GDM1 (cell line): ENCODE measurements at places on chromosomes 13 and 19.
A peak's percentile ranks its signal among the peaks of the same experiment; 100 is the strongest.

DNA sequence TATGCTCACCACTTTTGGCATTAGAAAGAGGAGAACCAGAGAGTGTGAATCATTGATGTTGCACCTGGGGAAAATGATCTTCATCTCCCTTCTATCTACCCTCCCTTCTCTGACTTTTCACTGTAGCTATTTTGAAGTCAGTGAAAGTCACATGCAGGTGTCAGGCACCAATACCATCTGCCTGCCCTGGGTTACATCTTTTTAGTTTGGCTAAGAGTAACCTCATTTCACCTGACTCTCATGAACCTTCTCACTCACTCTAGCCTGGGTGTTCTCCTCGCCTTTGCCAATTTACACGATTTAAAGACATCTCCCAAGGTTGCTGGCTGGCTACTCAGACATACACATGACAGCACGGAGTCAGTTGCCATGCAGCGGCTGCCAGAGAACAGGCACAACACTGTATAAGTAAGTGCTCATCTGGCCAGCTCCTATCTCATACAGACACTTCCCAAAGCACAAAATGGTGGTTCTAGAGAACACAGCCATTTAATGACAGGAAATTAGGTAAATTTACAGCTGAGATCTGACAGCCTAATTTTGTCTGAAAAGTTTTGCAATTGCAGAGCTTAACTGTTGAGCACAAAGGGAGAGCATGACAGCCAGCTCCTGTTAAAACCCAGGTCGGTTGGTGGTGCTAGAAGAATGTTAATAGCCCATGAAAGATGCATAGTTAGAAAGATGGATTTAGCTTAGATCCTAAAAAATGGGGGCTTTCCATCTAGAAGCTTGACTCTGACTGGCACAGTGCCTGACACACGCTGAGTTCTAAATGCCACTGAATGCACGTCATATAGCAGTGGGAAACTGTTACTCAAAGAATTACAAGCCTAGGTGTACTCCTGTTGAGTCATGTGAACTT, 32.5 kb downstream of the LCP1 start:
- DNase-seq, result no peak

DNA sequence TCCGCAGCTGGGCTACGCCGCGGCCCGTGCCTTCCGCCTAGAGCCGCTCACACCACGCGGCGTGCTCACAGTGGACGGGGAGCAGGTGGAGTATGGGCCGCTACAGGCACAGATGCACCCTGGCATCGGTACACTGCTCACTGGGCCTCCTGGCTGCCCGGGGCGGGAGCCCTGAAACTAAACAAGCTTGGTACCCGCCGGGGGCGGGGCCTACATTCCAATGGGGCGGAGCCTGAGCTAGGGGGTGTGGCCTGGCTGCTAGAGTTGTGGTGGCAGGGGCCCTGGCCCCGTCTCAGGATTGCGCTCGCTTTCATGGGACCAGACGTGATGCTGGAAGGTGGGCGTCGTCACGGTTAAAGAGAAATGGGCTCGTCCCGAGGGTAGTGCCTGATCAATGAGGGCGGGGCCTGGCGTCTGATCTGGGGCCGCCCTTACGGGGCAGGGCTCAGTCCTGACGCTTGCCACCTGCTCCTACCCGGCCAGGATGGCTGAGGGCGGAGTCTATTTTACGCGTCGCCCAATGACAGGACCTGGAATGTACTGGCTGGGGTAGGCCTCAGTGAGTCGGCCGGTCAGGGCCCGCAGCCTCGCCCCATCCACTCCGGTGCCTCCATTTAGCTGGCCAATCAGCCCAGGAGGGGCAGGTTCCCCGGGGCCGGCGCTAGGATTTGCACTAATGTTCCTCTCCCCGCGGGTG, 7.4 kb downstream of the DBP start:
- no peak for DNase-seq

- DNase-seq, result peak; percentile 90
These were observed at the start of gene EID2 for GRCh38 chr19:39539518-39540332. Gene EID2 (minus strand): TSS chr19:39540161. CDS start chr19:39540079, 82 bp downstream.

GRCh38 chr19:38151242-38151641, 72.8 kb downstream of the DPF1 start:
- DNase-seq, result no peak

- DNase-seq, result no peak
These were observed 14.3 kb upstream of the FNDC3A start for GRCh38 chr13:48961379-48961778.

DNA sequence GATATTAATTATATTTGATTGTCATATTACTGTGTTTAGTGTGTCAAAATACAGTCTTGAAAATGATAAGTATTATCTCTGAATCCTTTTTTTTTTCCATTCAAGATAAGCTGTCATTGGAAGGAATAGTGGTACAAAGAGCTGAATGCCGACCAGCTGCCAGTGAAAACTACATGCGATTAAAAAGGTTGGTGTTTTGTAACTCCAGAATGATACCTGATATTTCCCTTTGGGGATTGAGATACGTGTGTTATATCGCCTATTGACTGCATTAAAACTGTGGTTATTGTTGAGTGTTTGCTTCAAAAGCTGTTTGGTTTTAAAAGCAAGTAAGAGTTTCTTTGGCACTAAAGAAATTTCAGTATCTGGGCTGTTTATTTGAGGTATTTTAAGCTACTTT, 6.5 kb upstream of the KCTD4 start:
- no peak for DNase-seq

DNA sequence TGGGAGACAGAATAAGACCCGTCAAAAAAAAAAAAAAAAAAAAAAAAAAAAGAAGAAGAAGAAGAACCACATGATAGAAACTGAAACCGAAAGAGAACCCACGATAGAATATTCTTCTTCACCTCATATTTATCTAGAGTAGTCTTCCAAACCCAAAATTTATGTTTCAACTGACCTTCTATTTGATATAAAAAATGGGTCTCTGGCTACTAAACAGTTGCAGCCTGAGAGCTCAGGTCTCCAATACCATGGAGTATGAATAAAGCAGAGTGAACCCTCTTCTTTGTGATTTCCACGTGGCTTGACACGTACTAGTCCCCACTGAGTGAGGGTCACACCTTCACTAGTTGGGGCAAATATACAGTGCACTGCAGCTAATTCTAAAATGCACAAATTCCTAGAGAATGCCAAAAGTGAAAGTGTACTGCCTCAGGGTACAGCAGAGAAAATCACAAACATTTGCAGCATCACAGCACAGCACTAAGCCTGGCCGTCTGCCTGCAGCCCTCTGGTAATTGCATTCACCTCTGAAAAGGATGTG, 30.8 kb upstream of the RFC3 start:
- peak; percentile 21 for DNase-seq

- DNase-seq, result no peak
These were observed 24.5 kb downstream of the MBNL2 start for GRCh38 chr13:97246596-97247158.

GRCh38 chr13:98851276-98851675, 98.8 kb upstream of the SLC15A1 start:
- no peak for DNase-seq

DNA sequence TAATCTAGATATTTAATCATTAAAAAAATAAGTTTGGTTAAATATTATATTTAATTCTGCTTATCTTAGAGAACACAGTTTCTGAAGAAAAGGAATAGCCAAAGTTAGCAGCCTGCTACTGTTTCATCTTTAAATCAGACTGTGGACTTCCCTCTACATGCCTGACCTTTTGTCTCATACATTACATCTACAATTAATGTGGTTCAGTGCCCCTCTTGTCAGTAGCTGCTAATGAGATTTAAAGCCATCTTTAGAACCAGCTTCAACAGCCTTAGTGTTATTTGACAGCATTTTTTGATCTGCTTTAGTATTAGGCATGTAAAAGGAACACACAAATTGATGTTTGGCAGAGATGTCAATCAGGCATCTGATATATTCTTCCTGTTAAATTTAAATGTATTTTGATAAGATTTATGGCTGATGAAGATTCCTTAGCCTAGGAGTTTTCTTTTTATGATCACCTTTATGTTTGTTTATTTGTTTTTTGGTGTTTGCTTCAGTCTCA, 1925.8 kb upstream of the PRR20A start:
- no peak for DNase-seq

GRCh38 chr13:22629374-22629773, 551.4 kb upstream of the SGCG start:
- no peak for DNase-seq

- DNase-seq, result no peak
These were observed 402.6 kb downstream of the SUCLA2 start for GRCh38 chr13:47598340-47598911.

GRCh38 chr19:1361601-1362386, 21.9 kb upstream of the NDUFS7 start:
- no peak for DNase-seq

DNA sequence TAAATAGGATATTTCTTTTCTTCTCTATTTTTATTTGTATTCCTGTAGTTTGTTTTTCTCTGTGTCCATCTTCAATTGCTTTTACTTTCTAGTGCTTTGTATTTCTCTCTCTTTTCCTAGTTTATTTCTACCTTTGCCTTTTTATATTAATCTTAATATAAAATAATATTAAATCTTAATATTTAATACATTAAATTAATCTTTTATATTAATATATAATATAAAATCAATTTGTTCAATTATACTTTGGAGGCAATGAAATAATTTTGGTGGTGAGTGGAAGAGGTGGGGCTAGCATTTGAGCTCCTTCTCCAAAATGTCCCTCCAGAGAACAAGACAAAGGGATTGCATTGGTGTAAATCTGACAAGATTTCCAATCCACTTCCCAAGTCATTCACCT, 6.3 kb upstream of the CPB2 start:
- DNase-seq, result no peak

GRCh38 chr13:112686987-112687386, 2.9 kb upstream of the ATP11A start:
- no peak for DNase-seq

DNA sequence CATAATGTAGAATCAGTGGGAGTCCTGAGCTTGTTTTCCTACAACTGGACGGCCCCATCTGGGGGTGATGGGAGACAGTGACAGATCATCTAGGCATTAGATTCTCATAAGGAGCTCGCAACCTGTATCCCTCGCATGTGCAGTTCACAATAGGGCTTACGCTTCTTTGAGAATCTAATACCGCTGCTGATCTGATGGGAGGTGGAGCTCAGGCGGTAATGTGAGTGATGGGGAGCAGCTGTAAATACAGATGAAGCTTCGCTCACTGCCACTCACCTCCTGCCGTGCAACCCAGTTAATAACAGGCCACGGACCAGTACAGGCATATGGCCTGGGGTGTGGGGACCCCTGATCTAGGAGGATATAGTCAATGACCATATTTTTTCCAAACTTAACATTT, 38.8 kb downstream of the RCBTB1 start:
- DNase-seq, result no peak

GRCh38 chr13:94607056-94607455, 5.4 kb downstream of the GPR180 start:
- DNase-seq, result no peak

- DNase-seq, result no peak
These were observed 147.1 kb upstream of the SLITRK1 start for GRCh38 chr13:84029396-84029795.

DNA sequence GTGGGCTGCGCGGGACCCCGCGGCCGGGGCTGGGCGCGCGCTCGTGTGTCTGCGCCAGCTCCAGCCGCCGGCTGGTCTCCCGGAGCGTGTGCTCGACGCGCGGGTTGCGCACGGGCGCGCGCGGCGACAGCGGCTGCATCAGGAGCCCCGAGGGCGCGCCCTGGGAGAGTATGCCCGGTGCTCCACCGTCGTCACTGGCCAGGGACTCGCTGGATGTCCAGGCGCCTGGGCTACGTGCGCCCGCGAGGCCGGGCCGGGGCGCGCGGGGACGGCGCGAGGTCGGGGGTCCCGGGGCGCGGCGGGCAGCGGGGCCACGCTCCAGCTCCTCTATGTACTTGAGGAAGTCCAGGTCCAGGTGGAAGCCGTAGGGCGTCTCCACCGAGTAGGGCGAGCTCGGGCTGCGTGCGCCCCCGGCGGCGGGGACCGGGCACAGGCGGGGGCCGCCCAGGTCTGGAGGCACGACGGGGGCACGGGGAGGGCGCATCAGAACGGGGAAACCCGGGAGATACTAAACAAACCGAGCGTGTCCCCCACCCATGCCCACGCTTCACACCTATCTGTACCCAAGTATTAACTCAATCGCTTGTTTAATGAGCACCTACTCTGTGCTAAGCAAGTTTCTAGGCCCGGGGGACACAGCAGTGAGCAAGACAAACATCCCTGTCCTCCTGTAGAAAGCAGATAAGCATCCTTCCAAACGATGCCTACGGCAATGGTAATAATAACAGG, 7.6 kb downstream of the KANK3 start:
- no peak for DNase-seq

DNA sequence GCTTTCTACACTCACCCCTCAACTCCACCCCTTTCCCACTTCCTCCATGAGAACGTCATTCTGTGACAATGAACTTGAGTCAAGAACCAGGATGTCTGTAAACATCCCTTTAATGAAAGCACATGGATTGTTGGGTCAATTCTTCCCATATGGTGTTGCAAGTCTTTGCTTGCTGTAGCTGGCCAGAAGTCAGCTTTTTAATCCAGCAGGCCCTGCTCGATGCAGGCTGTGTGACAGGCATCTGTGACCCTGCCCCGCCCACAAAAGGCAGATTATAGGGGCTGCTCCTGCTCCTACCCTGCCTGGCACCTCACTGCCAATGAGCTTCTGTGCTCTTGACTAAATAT, 78.0 kb downstream of the STARD13 start:
- DNase-seq, result no peak

DNA sequence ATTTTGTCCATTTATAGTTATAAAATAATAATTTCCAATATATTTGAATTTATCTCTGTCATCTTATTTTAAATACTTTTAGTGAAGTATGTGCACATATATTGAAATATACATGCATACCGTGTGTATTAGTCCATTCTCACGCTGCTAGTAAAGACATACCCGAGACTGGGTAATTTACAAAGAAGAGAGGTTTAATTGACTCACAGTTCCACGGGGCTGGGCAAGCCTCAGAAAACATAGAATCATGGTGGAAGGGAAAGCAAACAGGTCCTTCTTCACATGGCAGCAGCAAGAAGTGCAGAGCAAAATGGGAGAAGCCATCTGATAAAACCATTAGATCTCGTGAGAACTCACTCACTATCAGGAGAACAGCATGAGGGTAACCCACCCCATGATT, 37.6 kb upstream of the FFAR2 start:
- DNase-seq, result no peak

DNA sequence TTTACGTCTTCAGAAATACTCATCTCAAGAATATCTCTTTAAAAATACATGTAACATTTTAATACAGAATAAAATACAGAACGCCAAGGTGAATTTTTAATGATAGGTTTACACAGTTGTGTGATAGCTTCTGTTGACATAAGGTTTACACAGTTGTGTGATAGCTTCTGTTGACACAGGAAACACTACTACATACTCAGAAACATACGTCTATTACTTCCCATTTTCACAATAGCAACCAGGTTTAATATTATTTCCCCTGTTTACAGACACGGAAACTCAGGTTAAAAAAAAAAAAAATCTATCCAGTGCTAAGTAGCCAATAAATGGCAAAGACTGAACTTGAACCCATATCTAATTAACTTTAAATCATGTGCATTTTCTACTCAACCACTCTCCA, 571.2 kb downstream of the LIG4 start:
- no peak for DNase-seq
